ENCODE measurements at places on chromosomes 3 and 15.

GRCh38 chr3:98519351-98519750, 3.4 kb downstream of the CLDND1 start:
- no peak for DNase-seq

DNA sequence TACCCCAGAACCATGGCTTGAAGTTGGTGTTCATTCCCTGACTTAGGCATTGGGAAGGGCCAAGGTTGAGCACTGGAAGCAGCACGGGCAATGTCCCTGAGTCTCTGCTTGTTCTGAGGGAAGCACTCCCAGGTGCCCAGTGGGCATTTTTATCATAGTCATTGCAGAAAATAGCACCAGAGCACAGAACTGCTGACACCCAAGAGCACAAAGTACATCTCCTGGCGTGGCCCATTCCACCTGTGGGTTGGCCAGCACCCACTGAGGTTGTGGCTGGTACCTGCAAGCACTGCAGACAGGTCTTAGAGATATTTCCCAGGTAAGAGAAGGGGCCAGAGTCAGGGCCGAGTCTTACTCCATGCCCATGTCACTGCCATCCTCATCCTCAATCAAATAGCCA, 28.5 kb upstream of the GCNT3 start:
- no peak for DNase-seq

GRCh38 chr3:195803289-195803908, 8.3 kb downstream of the MUC4 start:
- no peak for DNase-seq

DNA sequence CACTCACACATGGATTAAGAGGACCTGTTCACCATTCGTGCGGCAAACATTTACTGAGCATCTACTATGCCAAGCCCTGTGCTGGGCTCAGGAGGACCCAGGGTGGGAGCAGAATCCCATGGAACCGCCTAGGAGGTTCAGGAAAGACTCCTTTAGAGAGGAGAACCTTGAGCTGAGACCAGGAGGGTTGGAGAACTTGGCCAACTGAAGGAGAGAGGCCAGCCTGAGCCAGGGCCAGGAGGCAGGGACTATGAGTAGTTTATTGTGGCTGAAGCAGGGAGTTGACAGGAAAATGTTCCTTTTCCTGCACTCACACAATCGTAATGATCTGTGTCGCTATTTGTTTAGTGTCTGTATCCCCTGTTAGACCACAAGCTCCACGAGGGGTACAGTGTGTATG, 71.3 kb downstream of the SLC30A4 start:
- DNase-seq, result no peak

DNA sequence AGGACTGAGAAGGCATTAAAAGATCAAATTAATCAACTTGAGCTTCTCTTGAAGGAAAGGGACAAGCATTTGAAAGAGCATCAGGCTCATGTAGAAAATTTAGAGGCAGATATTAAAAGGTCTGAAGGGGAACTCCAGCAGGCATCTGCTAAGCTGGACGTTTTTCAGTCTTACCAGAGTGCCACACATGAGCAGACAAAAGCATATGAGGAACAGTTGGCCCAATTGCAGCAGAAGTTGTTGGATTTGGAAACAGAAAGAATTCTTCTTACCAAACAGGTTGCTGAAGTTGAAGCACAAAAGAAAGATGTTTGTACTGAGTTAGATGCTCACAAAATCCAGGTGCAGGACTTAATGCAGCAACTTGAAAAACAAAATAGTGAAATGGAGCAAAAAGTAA, 149.7 kb upstream of the LRRFIP2 start:
- DNase-seq, result no peak

DNA sequence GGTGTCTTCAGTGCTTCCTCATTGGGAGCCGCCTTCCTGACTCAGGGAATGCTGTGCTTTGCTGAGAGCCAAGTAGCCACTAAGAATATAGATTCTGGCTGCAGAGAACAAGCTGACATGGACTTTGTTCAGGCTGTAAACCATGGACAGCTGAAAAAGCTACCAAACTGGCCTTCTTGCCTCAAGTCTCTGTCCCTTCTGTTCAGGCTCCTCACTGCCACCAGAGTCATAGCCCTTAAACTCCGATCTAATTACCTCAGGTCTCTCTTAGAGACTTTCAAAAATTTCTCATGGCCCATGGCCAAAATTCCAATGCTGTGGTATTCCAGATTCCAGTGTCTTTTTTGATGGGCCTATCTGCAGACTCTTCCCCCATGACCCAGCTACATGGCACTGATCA, 19.4 kb upstream of the PTX3 start:
- DNase-seq, result no peak

GRCh38 chr3:32452009-32452408, 50.6 kb downstream of the CMTM6 start:
- DNase-seq, result no peak

DNA sequence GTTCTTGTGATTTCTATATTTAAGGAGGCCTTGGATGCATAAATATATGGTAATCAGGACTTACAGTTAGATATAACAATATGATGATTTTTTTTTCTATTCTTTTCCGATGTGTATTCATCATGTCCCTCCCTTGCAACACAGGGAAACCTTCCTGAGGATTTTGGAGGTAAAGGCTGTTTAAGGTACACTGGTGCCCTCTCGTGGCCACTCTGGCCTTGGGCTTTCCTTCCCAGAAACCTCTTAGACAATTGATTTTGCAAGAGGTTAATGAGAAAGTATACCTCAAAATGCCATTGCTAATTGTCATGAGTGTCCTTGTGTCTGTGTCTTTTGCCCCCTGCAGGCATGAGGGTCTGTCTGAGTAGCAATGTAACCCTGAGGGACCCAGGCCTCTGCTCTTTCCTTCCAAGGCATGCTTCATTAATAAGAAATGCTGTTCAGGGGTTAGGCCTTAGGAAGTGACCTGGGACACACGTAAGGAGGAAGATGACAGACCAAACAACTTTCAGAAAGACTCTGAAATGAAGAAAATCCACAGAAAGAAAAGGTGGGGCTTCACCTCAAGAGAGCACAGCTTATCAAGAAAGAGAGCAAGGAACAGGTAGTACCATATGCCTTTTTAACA, 70.3 kb upstream of the PPP2R3A start:
- no peak for DNase-seq

GRCh38 chr3:113161661-113162060, 49.7 kb upstream of the BOC start:
- DNase-seq, result no peak

GRCh38 chr3:9352917-9353752, 9.7 kb upstream of the THUMPD3 start:
- peak; percentile 28 for DNase-seq

DNA sequence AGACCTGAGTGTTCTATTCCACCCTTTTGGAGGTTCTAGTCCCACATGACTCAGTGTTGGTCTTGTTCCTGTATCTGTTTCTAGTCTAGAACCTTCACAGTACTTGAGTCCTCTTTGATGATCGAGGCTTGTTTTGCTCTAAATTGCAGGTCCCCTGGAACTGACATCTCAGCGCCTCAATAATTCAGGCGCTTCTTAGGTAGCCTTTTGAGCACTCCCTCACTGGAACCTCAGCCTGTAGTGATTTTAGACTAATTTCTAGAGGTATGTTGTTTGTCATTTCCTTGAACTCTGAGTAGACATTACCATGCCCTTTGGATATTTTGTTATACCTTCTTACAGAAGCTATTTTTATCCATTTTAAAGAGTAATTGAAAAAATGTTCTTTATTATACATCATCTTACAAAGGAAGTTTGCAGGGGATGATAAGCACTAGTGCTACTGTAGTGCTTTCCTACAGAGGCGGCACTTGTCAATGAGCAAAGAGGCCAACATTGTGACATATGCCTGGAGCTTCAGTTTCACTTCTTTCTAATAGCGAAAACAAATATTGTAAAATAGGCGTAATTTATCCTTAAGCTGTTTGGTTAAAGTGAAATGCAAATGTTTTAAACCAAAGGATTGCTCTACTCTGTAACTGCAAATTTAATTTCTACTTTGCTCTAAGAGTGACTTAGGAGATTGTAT, 75.7 kb downstream of the EFL1 start:
- DNase-seq, result no peak

DNA sequence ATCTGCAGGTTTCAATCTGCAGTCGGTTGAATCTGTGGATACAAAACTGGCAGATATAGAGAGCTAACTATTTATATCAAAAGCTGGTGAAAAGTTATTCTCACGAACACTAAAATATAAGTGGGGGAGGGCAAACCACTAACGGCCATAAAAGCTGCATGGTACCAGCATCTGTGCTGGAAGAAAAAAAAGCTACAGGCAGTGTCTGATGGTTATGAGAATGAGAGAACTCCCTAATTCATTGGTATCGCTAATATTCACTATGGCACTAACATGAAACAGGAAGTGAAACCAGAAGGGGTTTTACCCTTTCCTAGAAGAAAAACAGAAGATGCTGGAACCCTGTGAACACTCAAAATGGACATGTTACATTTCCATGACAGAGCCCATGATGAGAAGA, 15.9 kb downstream of the CEP70 start:
- no peak for DNase-seq

DNA sequence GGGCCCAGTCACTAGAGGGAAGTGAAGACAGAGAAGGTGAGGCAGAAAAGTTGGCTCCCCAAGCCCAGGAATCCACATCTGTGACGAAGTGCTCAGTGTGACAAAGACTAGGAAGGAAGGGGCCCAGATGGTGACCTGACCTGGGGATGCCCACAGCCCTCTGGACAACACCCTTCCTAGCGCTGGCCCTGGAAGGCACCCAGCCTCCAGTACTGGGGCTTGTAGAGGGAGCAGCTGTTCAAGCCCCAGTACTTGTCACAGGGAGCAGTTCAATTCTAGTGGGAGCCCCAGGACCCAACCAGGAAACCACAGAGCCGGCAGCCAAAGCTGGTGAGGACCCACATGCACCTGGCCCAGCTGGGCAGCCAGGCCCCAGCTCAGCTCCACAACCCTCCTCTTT, 190.8 kb downstream of the XXYLT1 start:
- no peak for DNase-seq

DNA sequence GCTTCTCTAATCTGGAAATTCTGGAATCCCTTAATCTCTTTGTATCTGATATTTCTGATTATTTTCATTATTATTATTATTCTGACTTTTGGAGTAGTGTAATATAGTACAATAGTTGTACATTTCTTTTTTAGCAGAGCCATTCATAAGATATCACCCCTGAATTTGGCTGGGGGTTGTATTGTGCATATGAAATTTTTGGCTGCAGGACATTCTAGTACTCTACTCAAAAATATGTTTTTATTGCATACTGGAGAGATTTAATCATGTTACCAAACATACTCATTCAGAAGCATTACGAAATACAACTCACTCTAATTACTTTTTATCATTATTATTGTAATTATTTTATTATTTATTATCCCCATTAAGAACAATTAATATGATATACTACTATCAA, 589.7 kb upstream of the KCNMB2 start:
- DNase-seq, result no peak
